ENCODE measurements at places on chromosomes 1 and 21. TPM values are rescaled to one million over a fixed set of nuclear protein-coding genes. Genes with fewer than 3 reads are reported as not detected.

Gene TNFRSF1B
- total RNA-seq = 0.22 TPM

Gene PTGFRN
- total RNA-seq = 41.5 TPM

Gene PADI2
- 1.4 TPM for total RNA-seq

Gene KLF17
- total RNA-seq = not detected

Measured in neural progenitor cell (in vitro differentiated cells).